ENCODE measurements at places on chromosomes 2 and 18.

GRCh38 chr18:11002796-11003195, 146.6 kb downstream of the PIEZO2 start:
- DNase-seq = no peak

DNA sequence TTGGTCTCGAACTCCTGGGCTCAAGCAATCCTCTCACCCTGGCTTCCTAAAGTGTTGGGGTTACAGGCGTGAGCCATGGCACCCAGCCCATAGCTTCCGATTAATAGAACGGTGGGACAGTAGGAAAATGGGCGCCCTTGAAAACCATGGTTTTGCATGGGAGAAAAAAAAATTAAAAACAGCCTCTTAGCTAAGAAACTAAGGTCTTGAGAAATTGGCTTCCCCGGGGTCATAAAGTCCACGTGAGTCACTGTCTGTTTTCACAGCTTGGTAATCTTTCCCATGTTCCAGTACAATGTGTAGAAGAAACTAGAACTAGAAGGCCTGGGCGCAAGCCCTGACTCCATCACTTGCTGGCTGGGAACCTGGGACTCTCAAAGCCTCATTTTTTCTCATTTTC, 20.7 kb downstream of the B3GNT2 start:
- no peak for DNase-seq

GRCh38 chr2:201237486-201238123, 22.7 kb upstream of the CASP8 start:
- DNase-seq = no peak

DNA sequence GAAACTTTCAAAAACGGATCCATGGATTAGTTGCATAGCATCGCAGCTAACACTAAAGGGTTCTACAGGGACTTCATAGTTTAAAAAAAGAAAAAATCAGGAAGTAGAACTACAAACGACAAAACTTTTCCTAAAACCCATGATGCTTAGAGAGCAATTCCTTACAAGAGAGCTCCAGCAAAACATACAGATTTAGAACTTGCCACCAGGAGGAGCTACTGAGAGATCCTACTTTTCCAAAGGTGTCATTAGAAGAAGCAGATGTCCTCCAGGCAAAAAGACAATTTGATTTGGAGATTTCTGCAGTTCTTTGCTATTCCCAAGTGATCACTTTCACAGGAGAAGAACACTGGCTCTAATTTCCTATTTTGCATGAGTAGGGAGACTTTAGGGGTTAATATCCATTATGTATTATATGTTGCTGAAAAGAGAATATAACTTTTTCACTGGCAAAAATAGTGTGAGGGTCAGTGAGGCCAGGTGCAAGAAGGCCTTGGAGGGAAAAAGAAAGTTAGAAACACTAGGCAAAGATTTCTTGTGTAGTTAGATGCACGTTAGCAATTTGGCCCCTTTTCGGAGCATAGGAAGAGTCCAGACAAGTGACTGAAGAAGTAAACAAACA, 436.2 kb downstream of the SUCLG1 start:
- no peak for DNase-seq

DNA sequence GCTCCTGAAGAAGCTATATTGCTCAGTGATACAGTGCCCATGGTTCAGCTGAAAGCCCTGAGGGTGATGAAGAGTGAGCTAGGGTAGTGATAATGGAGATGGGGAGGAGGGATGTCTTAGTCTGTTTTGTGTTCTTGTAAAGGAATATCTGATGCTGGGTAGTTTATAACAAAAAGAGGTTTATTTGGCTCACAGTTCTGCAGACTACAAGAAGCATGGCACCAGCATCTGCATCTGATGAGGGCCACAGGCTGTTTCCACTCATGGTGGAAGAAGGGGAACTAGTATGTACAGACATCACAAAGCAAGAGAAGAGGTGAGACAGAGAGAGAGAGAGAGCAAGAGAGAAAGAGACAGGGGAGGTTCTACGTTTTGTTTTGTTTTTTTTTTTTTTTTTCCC, 417.3 kb upstream of the TRIB2 start:
- DNase-seq = no peak

DNA sequence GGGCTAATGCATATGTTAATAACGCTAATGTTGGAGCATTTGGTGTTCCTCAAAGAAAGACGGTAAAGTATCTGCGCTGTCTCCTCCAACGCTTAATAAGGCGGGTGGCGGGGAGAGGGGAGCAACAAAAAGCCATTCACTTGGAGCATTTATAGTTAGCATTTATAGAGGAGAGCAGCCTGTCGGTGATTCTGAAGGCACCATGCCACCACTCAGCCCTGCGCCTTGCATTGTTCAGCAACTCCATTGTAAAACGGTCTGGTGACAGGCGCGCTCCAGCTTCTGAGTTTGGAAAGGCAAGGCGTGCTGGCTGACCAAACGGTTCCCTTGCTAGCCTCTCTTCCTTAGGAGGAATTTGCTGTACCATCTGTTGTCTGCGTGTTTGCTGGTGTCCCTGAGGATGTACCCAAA, 83.9 kb downstream of the LYPD1 start:
- DNase-seq = no peak

GRCh38 chr2:205628422-205628821, 53.9 kb upstream of the NRP2 start:
- no peak for DNase-seq

GRCh38 chr2:111160758-111161157, 40.0 kb downstream of the BCL2L11 start:
- DNase-seq = no peak

DNA sequence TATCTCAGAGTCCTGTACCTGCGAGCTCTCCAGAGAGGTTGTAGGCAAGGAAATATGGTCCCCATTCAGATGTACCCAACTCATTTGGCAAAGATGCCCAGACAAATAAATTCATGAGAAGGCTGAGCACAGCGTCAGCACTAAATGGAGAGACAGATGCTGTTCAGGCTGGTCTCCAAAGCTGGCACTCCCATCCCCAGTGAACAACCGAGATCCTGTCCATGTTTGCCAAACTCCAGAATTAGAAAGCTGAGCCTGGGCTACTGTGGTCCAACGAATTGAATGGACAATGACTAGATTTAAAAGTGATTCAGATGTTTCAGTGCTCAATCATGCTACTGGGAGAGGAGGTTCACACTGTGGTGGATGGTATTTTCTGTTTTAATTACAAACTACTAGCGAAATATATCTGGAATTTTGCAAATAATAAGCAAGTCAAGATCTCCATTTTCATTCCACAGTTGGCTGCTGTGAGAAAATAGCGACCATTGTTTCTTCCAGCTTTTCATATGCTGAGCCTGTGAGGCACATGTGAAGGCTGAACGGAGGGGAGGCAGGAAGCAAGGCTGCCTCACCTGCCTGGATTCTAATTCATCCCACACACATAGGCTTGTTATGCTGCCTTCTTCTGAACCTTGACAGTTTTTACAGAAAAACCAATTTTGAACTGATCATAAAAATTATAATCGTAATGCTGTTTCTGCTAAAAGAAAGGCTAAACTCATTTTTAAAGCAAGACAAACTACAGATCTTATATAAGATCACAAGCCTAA, 22.6 kb upstream of the DAPL1 start:
- DNase-seq = no peak

DNA sequence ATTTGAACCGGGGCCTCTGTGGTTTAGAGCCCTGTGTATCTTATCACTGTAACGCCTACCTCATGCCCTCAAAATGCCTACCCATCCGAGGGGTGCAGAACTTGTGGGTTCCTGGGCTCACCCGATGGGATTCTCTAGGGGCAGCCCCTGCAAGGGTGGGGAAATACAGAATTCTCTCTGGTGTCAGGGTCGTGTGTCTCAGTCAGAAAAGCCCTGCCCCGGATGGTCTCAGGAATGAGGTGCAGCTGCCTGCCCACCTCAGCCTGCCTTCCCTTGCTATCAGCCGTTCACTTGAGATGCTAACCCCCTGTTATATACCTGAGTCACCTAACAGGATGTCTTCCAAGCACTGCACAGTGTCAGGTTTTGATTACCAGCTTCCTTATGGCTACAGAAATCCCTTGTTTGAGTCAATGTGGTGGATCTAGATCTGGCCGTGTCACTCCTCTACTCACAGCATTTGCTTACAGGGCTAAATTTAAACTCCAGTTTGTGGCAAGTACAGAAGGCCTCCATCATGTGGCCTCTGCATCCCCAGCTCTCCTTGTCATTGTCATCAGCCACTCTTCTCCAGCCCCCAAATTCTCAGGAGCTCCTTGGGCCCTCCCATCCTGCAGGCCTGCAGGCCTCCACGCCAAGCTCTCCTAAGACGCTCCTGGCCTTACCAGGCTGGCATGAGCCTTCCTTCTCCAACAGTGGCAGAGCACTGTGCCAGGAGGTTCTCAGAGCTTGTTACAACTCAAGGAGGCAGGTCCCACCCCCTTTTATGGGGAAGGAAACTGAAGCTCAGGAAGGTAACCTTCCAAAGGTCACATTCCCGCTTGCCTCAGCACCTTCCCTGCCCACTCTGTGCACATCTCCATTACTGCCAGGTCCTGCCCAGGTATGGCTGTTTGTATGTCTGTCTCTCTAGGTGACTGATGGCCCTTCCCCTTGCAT, 14.3 kb upstream of the MAP3K2 start:
- no peak for DNase-seq

DNA sequence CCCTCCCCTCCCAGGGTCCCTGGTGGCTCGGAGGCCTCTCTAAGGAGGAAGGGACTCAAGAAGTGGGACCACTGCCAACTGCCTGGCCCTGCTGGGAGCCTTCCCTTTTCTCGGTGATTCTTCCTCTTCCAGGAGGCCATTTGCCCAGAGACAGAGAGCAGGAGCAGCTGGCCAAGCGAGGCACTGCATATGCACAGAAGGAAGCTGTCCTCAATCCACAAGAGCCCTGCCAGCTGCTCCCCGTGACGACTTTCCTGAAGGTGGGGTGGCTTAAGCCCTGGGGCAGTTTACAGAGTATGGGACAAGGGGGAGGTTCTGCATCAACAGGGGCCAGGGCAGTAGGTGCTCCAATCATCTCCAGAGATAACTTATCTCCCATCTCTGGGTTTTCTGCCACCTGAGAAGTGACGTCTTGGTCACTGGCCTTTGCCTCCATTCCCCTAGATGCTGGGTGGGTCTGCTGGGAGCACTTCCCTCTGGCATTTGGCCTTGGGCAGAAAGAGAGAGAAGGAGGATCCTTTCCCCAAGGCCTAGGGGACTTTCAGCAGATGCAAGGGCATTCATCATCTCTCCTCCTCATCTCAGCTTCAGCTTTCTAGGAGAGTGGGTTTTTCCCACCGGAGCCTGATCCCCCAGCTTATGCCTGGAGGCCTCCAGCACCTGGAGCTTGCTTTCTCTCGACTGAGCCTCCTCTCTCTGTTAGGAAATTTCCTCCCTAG, 28.5 kb downstream of the CIB4 start:
- no peak for DNase-seq

DNA sequence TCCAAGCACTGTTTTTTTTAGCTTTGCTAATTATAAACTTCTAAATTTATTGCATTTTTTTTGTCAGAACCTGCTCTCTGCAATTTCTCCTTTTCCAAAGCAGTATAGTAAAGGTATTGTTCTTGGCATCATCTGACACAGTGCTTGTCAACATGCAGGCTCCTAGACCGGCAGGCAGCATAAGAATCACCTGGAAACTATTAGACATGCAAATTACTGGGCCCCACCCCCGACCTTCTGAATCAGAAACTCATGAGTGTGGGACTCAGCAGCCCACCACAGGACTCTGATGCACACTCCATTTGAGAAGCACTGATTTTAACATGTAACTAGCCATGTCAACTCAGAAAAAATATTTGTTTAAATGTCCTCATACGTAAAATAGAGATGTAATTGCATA, 551.1 kb upstream of the CELF4 start:
- DNase-seq = no peak

DNA sequence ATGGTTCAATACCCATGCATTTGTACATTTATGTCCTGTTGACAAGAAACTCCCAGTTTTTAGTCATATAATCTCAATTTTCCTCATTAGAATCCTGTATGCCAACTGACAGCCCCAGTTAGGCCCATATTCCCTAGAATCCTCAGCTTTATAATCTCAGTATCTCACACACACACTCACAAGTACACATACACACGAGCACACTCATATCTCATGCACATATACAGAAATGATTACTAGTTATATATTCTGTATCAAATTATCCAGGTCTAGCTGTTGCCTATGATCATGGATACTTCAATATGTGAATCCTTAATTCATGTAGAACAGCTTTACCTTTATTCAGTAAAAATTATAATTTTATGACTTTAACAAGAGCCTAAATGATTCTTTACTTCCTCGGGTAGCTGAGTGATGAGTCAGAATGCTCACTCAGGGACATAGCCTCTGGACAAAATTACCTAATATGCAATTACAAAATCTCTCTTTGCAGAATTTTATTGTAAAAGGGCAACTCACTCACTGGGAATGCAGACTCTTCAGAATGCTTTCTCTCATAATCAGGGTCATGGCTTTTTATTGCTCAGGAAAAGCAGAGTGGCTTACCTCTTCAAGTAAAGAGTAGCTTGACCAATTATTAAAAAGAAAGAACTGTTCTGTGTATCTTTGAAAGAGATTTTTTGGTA, 193.6 kb upstream of the PIK3C3 start:
- DNase-seq = no peak

DNA sequence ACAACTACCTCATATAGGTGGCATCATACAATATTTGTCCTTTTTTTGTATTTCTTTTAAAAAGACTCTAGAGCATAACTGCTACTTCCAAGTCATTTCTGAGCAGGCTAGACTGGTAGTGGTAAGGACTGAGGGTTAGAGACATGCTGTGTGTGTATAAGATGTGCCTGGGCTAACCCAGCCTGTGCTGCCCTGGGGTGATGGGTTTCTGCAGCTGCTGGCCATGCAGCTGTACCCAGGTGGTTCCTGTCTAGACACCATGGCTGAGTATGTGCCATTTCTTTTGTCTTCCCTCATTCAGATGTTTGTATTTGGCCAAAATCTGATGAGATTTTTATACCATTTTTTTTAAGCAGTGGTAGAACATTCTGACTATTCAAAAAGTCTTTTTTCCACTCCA, 40.0 kb downstream of the MERTK start:
- no peak for DNase-seq

DNA sequence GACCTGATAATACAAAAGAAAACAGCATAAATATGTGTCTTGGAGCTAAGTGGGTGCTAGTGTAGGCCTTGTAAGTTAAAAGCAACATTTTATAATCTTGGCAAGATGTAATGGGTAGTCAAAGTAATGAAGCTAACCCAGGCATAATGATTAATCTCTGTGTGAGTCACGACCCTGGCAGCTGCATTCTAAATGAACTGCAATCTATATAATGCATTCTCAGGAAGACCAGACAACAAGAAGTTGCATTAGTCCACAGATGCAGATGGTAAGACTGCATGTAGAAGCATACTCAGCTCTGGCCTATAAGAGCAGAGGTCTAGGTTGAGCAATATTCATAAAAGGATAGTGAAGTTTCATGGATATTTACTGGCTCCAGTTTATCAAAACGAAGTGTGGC, 85.6 kb upstream of the ETAA1 start:
- DNase-seq = no peak

DNA sequence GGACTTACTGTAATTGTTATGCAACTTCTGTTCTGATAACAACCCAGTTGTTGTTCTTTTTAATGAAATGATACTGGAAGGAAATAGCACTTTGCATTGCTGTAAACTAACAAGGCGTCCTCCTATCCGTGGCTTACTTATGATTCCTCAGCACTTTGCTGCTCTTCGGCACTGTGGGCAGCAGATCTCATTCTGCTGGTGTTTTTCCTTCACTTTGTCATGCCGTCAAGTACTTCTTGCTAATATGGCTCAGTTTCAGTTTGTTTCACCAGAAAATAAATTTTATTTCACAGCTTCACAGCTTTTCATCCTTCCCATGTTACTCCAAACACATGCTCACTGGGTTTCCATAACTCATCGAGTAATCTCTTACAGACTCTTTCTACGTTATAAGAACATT, 289.3 kb downstream of the MEIS1 start:
- no peak for DNase-seq

Measured in stimulated activated CD8-positive, alpha-beta memory T cell treated with anti-CD3 and anti-CD28 coated beads, Interleukin-4, amount 100 ng/mL, for 1 hour (primary cell).